Activated CD4-positive, alpha-beta T cell treated with anti-CD3 and anti-CD28 coated beads for 36 hours (primary cell): ENCODE measurements at places on chromosomes 7 and 10. TPM values are rescaled to one million over a fixed set of nuclear protein-coding genes. Genes with fewer than 3 reads are reported as not detected.

The ADAMTS14 gene
- total RNA-seq = not detected

The ECHDC3 gene
- total RNA-seq = 3.5 TPM

The POU6F2 gene
- total RNA-seq = not detected

The SCIN gene
- total RNA-seq = 0.25 TPM

The SLIT1 gene
- total RNA-seq = 0.94 TPM

The STEAP4 gene
- total RNA-seq = not detected

The NAT16 gene
- not detected for total RNA-seq

The ADRB1 gene
- not detected for total RNA-seq

The HGF gene
- total RNA-seq = not detected

The KCNIP2 gene
- total RNA-seq = 2.8 TPM

The POLR3A gene
- 19.3 TPM for total RNA-seq

The DIP2C gene
- 0.76 TPM for total RNA-seq

The TSPAN12 gene
- total RNA-seq = not detected

The ZNF775 gene
- total RNA-seq = 5.1 TPM

DNA sequence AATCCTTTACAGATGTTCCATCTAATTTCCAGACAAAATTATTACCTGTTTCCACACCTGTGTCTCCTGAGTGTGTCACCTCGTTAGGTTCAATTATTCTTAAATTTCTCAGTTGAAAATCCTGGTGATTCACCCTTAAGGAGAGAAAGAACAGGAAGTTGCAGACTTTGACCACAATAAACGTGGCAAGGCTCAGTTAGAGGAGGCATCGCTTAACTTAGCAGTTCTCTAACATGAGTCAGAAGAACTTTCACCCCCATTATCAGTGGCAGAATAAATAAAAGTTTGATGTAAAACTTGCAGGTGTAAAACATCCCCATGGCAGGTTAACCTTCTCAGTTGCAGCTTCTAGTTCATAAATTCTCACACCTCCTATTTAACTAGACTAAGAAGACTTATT, 8.3 kb downstream of the XPNPEP1 start:
- no peaks in the 10 kb centered on the region for H3K27me3 ChIP-seq
- peaks cover 66% of the 10 kb centered on the region for H3K36me3 ChIP-seq
- peak; percentile 53 for DNase-seq
- no peak overlapping the region for H3K4me3 ChIP-seq
- H3K27ac ChIP-seq = peak overlapping the region; percentile 81

- no peaks in the 10 kb centered on the region for H3K4me1 ChIP-seq
- H3K36me3 ChIP-seq = no peaks in the 10 kb centered on the region
- H3K27me3 ChIP-seq = no peaks in the 10 kb centered on the region
- no peak overlapping the region for H3K4me3 ChIP-seq
- DNase-seq = no peak
- H3K27ac ChIP-seq = no peak overlapping the region
These were observed 128.9 kb downstream of the PLXDC2 start for GRCh38 chr10:19944911-19945663.

DNA sequence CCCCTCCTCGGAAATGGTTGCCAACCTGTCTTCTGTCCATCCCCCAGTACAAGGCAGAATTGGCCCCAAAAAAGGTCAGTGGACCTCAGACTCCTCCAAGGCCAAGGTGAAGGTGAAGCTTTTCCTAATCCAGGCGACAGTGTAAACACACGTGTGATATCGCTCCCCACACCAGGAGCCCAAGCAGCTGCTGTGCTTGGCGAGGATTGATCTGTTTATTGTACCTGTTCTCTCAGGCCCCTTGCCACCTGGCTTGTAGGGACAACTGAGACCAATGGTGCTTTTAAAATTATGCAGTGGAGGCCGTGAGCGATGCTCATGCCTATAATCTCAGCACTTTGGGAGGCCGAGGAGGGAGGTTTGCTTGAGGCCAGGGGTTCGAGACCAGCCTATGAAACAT, 66.1 kb upstream of the GTF2IRD1 start:
- no peak for DNase-seq
- no peak overlapping the region for H3K4me3 ChIP-seq
- H3K4me1 ChIP-seq = no peaks in the 10 kb centered on the region
- H3K27me3 ChIP-seq = no peaks in the 10 kb centered on the region
- no peaks in the 10 kb centered on the region for H3K36me3 ChIP-seq
- no peak overlapping the region for H3K27ac ChIP-seq

GRCh38 chr7:36395171-36395894, 5.7 kb downstream of the ANLN start:
- H3K4me1 ChIP-seq = peaks cover 30% of the 10 kb centered on the region
- H3K27me3 ChIP-seq = peaks cover 11% of the 10 kb centered on the region
- no peak overlapping the region for H3K27ac ChIP-seq

GRCh38 chr10:16259726-16260125, 177.1 kb upstream of the PTER start:
- H3K4me1 ChIP-seq = no peaks in the 10 kb centered on the region
- no peak for DNase-seq
- no peak overlapping the region for H3K4me3 ChIP-seq

GRCh38 chr10:129909531-129910256, 54.4 kb downstream of the EBF3 start:
- no peak for DNase-seq
- H3K27ac ChIP-seq = no peak overlapping the region
- no peaks in the 10 kb centered on the region for H3K4me1 ChIP-seq
- H3K4me3 ChIP-seq = no peak overlapping the region

DNA sequence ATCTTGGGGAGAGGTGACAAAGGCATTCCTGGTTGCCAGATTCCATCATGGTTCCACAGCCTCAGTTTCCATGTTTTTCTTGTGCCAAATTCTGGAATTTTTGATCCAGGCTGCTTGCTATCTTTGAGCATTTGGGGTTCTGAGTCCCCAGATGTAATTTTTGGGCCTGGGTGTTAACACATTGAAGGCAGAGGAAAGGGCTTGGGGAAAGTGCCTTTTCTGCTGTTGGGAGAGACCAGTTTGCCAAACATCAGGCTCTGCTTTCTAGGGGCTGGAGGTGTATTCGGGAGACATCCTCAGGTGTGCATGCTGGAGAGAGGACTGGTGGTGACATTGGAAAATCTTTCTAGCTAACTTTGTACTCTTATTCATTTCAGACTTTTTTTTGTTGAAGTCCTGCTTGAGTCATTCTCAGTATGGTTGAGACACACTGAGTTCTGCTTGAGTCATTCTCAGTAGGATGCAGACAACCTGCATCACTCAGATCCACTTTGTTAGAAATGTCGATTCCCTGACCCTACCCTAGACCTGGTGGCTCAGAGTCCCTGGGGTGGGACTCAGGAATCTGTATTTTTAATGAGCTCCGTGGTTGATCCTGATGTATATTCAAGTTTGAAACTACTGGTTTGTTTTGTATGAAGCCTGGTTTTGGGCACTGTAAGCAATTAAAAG, 101.0 kb downstream of the LRMDA start:
- peaks cover 7% of the 10 kb centered on the region for H3K27me3 ChIP-seq
- no peak overlapping the region for H3K4me3 ChIP-seq
- no peak overlapping the region for H3K27ac ChIP-seq

DNA sequence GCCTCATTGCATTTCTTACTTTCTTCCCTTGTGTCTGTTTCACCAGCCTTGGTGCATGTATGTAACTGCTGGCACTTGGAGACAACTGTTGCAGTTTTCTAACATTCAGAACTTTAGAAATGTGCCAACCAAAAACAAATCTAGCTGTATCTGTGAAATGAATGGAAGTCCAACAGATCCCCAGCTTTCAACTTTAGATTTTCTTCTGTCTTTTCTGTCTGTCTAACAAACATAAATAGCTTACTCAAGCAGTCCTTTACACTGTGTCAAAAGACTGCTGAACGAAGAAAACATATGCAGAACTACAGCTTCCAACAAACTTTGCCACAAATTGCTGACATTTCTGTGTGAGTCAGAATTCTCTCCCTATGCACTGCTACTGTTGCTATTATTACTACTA, 30.9 kb downstream of the SORCS1 start:
- H3K27me3 ChIP-seq = no peaks in the 10 kb centered on the region
- no peak overlapping the region for H3K27ac ChIP-seq
- no peaks in the 10 kb centered on the region for H3K36me3 ChIP-seq
- DNase-seq = no peak
- no peak overlapping the region for H3K4me3 ChIP-seq

GRCh38 chr7:55502124-55502857, 70.0 kb downstream of the VOPP1 start:
- H3K27ac ChIP-seq = no peak overlapping the region
- H3K27me3 ChIP-seq = no peaks in the 10 kb centered on the region
- no peak for DNase-seq
- peaks cover 22% of the 10 kb centered on the region for H3K36me3 ChIP-seq
- H3K4me1 ChIP-seq = peaks cover 60% of the 10 kb centered on the region
- no peak overlapping the region for H3K4me3 ChIP-seq

GRCh38 chr7:155324918-155325235, 27.2 kb downstream of the INSIG1 start:
- H3K27ac ChIP-seq = no peak overlapping the region
- DNase-seq = no peak
- no peak overlapping the region for H3K4me3 ChIP-seq
- H3K27me3 ChIP-seq = peaks cover 2% of the 10 kb centered on the region
- no peaks in the 10 kb centered on the region for H3K4me1 ChIP-seq
- no peaks in the 10 kb centered on the region for H3K36me3 ChIP-seq

- no peaks in the 10 kb centered on the region for H3K36me3 ChIP-seq
- no peak overlapping the region for H3K27ac ChIP-seq
These were observed 414.0 kb downstream of the PHTF2 start for GRCh38 chr7:78212476-78213060.

DNA sequence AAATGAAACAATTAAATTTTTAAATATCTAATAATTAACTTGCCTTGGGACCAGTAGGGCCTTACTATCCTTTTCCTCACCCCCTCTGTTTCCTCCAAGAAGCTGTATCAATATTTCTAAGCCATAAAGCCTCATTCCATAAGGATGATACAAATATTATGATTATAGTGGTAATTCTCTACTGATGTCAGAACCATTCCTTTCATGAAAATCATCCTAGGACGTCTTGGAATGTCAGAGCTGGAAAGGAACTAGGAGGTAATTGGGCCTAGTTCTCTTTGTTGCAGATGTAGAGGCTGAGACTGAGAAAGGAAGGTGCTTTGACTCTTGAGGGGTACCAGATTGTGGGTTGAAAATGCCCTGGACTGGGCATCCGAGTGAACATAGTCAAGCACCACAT, 766.7 kb upstream of the GHITM start:
- no peak for DNase-seq
- H3K4me3 ChIP-seq = no peak overlapping the region
- H3K36me3 ChIP-seq = no peaks in the 10 kb centered on the region
- no peak overlapping the region for H3K27ac ChIP-seq
- H3K27me3 ChIP-seq = no peaks in the 10 kb centered on the region
- no peaks in the 10 kb centered on the region for H3K4me1 ChIP-seq

- no peaks in the 10 kb centered on the region for H3K27me3 ChIP-seq
- no peak for DNase-seq
- H3K36me3 ChIP-seq = peaks cover 76% of the 10 kb centered on the region
- peaks cover 80% of the 10 kb centered on the region for H3K4me1 ChIP-seq
These were observed 10.2 kb downstream of the ZC3HAV1 start for GRCh38 chr7:139099172-139099947.

- H3K36me3 ChIP-seq = peaks cover 8% of the 10 kb centered on the region
- H3K27me3 ChIP-seq = no peaks in the 10 kb centered on the region
- H3K4me3 ChIP-seq = no peak overlapping the region
- no peak for DNase-seq
These were observed 77.3 kb downstream of the CALD1 start for GRCh38 chr7:134856691-134857090.

DNA sequence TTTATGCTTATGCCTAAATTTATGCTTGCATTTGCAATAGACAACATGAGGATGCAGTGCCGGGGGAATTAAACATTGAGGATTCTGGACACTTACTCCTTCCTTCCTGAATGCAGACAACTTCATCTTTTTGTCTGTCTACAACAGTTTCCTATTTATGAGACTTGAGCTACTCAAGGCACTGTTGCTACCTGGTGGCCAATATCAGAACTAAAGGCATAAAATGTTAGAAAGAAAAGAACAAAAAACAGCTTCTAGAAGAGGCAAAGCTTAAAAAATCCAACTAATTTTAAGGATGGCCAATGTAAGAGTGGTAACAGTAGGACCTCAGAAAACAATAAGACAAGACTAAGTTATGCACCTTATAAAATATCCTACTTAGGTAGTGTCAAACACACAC, 144.5 kb upstream of the PTN start:
- peaks cover 2% of the 10 kb centered on the region for H3K27me3 ChIP-seq
- no peak for DNase-seq
- H3K4me3 ChIP-seq = no peak overlapping the region
- no peak overlapping the region for H3K27ac ChIP-seq

DNA sequence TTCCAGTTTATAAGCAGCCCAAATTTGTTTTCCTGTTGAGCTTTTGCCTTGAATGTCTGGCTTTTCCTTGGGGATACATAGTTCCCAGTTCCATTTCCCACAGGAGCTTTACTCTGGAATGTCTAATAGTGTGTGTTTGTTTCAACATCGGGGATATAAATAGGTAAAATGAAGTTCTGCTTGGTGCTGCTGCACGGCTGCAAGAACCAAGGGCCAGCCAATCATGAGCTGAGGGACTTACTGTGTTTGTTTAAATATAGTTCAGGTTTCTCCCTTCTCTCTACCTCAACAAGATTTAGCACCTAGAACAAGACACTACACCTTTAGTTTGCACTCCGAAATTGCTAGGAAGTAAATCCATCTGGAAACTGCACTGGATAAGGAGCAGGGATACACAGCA, 43.9 kb downstream of the GRM8 start:
- no peak overlapping the region for H3K4me3 ChIP-seq
- H3K4me1 ChIP-seq = no peaks in the 10 kb centered on the region
- no peak overlapping the region for H3K27ac ChIP-seq
- no peak for DNase-seq
- H3K36me3 ChIP-seq = no peaks in the 10 kb centered on the region

GRCh38 chr7:39686261-39686924, 63.0 kb downstream of the RALA start:
- peak; percentile 23 for DNase-seq
- H3K27me3 ChIP-seq = no peaks in the 10 kb centered on the region
- peak overlapping the region; percentile 47 for H3K27ac ChIP-seq
- no peak overlapping the region for H3K4me3 ChIP-seq

DNA sequence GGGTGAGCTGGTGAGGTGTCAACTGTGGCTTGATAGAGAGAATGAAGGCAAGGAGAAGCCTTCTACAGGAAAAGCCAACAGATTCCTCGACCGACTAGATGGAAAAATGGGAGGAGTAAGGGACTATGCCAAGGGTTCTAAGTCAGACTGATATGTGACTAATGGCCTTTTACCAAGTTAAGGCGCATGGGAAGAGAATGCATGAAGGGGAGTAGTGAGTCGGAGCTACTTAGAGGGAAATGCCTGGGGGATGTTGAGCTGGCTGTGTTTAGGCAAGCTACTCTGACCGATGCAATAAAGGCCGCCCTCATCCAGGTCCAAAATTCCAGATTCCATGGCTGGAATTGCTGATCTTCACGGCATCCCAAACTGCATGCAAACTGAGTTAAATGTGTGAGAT, 48.2 kb downstream of the APBB1IP start:
- H3K36me3 ChIP-seq = peaks cover 12% of the 10 kb centered on the region
- H3K27ac ChIP-seq = peak overlapping the region; percentile 97
- H3K27me3 ChIP-seq = no peaks in the 10 kb centered on the region
- H3K4me3 ChIP-seq = peak overlapping the region; percentile 61
- DNase-seq = no peak

DNA sequence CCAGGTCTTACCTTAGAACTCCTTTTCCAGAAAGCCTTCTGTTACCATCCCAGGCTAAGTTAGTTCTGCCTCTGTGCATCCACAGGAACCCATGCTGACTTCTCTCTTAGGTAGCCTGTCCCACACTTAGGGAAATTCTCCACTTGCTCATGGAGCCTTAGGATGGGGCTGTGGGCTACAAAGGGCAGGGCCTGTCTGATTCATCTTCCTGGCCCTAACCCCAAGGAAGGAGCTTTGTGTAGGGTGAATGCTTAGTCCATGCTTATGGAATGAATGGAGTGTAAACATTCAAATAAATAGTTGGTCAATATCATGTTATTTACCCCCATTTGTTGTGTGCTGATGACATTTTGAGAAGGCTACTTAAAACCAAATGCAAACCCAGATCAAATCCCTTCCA, 54.7 kb downstream of the EMX2 start:
- DNase-seq = no peak
- H3K4me3 ChIP-seq = no peak overlapping the region
- H3K4me1 ChIP-seq = no peaks in the 10 kb centered on the region
